ENCODE measurements at places on chromosomes 5 and 9.

- DNase-seq = peak; percentile 20
Observed at GRCh38 chr5:131720714-131721113, 76.1 kb downstream of the FNIP1 start.

GRCh38 chr5:173920024-173920753 lies 32.0 kb downstream of the CPEB4 start:
- peak; percentile 31 for DNase-seq

- peak; percentile 36 for DNase-seq
Observed at GRCh38 chr5:78920604-78921003, 64.5 kb downstream of the ARSB start.

- no peak for DNase-seq
Observed at GRCh38 chr5:949815-950560, 57.3 kb downstream of the TRIP13 start.

- peak; percentile 37 for DNase-seq
Observed at GRCh38 chr5:172235132-172235780, 41.3 kb downstream of the EFCAB9 start.
